Stimulated activated CD4-positive, alpha-beta T cell treated with anti-CD3 and anti-CD28 coated beads, Interleukin-15, amount 100 ng/mL, for 1 hour (primary cell): ENCODE measurements at places on chromosomes 11 and 22.

GRCh38 chr11:65779669-65779918 is 1.2 kb downstream of the AP5B1 start:
- DNase-seq: no peak

DNA sequence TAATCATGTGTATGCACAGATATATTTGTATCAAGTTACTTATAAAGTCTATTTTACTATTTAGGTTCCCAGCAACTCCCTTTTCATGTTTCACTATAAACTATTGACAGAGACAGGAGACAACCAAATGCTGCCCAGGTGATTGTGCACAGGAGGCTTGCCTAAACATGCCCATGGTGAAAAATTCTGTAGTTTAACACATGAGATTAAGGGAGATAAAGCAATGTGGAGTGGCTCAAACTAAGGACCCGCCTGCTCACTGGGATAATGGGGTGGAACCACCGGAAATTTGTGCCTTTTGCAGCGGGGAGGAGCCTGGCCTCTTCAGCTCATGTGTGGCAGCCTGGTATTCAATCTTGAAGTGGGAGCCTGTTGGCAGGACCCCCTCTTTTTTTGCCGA is 459.5 kb upstream of the CNTN5 start:
- no peak for DNase-seq

- no peak for DNase-seq
Measured at GRCh38 chr11:118047749-118048148, 29.1 kb upstream of the TMPRSS4 start.

DNA sequence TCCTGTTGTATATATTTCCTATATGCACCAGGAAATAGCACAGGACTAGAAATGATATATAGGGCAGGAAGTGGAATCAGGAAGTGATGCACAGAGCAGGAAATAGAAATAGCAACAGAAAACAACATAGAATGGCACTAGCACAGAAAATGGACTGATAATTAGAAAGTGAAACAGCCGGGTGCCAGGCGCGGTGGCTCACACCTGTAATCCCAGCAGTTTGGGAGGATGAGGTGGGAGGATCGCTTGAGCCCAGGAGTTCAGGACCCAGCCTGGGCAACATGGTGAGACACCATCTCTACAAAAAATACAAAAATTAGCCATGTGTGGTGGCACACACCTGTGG is 10.0 kb upstream of the RELT start:
- no peak for DNase-seq

GRCh38 chr11:115042002-115042401 is 363.7 kb downstream of the NXPE2 start:
- DNase-seq: no peak

GRCh38 chr11:60867871-60868681 is 734 bp downstream of the ZP1 start:
- no peak for DNase-seq

- DNase-seq: no peak
Measured at GRCh38 chr11:15525582-15525981, 410.9 kb downstream of the INSC start.

GRCh38 chr11:126423743-126424142 is 68.3 kb downstream of the ST3GAL4 start:
- no peak for DNase-seq

DNA sequence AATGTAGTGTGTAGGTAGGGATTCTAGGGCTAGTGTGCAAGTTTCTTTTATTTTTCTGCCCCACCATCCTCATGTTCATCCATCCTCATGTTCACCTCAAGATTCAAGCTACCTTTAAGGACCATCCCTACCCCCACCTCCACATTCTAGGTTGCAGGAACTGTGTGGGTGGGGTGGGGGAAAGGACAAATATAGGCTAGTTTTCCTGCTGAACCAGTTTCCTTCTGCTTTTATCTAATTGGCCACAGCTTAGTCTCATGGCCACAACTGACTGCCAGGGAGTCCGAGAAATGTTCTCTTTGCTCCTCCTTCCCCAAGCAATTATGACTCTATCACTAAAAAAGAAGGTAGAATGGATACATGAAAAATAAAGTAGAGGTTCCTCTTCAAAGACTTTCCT is 179.0 kb upstream of the LARGE1 start:
- no peak for DNase-seq

GRCh38 chr11:86116386-86116726 is 47.5 kb upstream of the PICALM start:
- no peak for DNase-seq

DNA sequence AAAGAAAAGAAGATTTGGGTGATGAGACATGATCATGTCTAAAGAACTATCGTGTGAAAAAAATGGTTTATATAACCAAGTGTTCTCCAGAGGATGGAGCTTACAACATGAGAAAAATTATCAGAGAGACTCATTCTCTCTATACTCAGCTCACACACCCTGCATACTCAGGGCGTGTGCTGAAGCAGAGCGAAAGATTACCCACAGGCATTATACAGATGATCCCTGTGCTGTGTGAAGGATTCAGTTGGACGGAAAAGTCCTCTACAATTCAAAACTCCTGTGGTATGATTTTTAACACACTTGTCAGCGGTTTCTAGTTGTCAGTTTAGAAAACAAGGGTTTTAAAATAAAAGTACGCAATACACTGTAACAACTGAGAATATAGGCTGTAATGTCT is 267.3 kb downstream of the DLG2 start:
- DNase-seq: no peak

DNA sequence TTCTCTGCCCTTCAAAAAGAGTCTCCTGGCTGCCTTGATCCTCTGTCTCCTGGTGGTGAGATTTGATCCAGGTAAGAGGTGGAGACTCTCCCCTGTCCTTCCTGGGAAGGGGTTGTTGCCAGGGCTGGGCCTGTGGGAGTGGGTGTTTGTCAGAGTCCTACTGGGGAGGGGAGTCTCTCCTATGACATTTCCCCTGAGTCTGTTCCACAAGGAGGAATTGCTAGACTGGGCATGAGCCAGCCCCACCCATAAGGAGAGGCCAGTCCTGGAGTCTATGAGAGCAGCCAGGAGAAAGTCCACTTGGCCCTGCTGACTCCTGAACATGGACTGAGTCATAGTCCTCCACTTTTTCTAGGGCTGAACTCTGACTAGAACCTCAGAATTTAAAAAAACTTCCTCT is 7.4 kb downstream of the PEX26 start:
- DNase-seq: no peak

GRCh38 chr11:70506658-70506970 is 108.3 kb downstream of the CTTN start:
- DNase-seq: no peak

GRCh38 chr11:133907216-133907615 is 49.6 kb downstream of the IGSF9B start:
- DNase-seq: no peak

DNA sequence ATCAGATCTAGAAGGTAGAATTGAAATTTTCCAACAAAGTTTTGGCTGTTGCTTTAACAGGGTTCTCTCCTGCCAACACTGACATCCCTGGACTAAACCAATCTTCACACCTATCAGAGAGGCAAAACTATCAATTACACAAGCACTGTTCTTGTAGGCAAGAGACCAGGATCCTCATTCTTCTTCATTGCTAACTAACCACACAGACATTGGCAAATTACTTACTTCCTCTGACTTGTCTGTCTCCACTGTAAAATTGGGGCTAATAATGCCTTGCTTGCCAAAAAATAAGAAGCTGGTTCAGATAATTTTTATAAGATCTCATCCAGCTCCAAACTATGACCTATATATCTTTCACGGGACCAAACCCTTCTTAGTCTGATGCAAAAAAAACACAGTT is 93.8 kb upstream of the DDI1 start:
- DNase-seq: no peak

DNA sequence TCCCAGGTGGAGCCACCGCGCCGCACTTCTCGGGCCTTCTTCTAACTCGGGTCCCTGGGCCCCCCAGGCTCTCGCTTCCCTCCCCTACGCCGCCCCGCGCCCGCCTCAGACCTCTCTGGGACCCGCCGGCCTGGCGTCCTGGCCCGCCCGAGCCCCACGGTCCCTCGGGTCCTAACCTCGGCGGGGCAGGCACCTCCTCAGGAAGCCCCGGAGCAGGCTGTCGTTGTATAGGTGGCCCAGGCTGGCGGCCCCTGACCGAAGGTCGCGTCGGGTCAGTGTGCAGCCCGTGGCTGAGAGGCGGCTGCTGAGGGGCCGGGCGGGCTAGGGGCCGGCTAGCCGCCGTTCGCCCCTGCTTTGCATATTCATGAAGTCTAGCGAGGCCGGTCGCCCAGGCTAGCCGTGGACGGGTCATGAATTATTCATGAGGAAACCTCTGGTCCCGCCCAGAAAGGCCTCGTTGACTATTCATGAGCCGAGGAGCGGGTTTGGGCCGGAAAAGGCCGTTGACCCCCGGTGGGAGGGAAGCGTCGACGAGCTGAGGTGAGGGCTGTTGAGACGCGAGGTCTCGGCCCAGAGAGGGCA is at the start of gene HORMAD2:
TSS of gene HORMAD2 (plus strand) at position 513 of the 582 bp plus-strand sequence. CDS start 13,489 bp downstream, outside the sequence.
- no peak for DNase-seq

- DNase-seq: no peak
Measured at GRCh38 chr22:50522208-50522805, 3.1 kb downstream of the SCO2 start.

DNA sequence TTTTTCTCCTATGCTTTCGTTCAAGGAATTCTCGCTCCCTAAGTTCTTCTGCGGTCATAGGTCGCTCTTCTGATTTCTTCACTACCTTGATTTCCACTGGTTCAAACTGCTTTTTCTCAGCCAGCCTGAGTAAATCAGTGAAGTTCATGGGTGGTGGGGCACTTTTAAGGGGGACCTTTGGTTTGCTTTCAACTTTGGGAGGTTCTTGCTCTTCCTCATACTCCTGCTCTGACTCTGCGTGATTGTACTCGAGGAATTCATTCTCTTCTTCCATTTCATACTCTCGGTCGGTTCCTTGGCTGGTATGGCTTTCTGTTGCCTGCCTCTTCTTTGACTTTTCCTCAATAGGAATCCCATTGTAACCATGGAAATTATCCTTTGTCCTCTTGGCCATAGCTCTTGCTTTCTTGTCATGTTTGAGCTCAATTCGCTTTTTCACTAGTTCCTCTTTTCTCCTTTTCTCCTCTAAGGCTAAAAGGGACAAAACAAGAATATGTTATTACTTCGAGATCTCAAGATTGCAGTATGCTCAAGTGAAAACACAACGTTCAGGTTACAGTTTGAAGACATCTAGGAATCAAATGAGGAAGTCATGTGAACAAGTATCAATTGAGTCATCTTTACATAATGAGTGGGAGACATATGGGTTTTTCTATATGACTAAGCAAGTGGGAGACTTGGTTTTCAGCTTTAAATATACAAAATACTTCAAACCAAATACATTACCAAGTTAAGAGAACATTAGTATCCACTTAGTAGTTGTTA is 16.2 kb downstream of the MISFA start:
- no peak for DNase-seq

GRCh38 chr11:100203789-100204188 is 483.3 kb upstream of the ARHGAP42 start:
- no peak for DNase-seq

DNA sequence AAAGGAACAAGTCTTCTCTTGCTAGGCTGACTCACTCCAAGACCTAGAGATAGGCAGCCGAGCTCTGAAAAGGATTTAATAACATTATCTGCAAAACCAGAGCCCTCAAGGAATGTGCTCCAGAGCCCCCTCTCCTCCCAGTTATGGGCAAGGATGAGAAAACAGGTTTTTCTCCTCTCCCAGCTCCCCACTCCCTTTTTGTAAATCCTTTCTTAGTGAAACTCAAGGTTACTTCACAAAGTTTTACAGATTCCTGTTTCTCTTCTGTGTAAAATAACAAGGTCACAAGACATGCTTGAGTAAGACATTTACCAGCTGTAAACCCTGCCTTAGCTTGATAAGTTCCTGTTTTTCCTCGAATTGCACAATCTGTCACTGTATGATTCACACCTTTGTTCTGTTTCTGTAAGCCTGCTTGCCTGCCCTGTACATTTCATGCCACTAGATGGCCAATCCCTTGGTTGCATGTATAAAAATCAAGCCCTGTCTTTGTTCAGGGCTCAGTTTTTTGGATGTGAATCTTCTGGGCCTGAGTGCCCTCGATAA is 489.4 kb downstream of the KCNA4 start:
- DNase-seq: no peak

- DNase-seq: no peak
Measured at GRCh38 chr11:121965330-121965729, 150.7 kb downstream of the BLID start.

DNA sequence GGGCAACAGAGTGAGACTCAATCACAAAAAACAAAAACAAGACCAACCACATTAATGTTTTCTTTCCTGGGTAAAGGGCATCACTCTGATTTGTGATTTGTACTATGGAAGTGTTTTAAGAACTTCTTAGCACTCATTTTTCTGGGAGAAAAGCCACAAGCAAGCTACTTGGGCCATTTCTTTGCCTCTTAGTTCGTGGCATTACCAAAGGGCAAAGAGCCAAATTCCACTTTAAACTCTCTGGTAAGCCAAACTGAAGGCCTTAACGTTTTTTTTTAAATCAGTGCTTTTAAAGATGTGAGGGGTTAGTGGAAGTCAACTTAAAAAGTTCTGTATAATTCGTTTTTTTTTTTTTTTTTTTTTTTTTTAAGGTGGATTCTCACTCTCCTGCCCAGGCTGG is 36.9 kb downstream of the CAT start:
- no peak for DNase-seq

GRCh38 chr11:32792948-32793475 is 1.4 kb downstream of the CCDC73 start:
- DNase-seq: peak; percentile 43

DNA sequence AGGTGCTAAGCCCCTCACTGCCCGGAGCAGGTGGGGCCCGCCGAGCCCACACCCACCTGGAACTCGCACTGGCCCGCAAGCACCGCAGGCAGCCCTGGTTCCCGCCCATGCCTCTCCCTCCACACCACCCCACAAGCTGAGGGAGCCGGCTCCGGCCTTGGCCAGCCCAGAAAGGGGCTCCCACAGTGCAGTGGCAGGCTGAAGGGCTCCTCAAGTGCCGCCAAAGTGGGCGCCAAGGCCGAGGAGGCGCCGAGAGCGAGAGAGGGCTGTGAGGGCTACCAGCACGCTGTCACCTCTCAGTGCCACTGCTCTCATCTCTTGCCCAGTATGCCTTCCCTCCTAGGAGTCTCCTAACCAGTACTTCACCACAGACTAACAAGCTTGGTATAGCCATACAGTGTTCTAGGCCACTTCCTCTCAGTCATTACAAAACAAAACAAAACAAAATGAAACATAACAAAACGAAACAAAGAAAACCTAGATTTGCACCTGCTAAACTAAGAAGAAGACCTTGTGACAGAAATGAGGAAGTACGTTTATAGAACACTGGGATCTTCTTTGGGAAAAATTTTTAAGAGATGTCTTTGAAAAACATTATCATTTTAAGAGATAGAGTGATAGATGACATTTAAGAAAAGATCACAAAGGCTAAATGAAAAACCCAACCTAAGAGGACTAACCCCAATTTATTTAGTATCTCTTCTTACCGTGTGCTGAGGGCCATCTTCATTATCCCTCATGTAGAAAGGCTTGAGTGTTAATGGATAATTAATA is 47.7 kb upstream of the GAB2 start:
- no peak for DNase-seq

DNA sequence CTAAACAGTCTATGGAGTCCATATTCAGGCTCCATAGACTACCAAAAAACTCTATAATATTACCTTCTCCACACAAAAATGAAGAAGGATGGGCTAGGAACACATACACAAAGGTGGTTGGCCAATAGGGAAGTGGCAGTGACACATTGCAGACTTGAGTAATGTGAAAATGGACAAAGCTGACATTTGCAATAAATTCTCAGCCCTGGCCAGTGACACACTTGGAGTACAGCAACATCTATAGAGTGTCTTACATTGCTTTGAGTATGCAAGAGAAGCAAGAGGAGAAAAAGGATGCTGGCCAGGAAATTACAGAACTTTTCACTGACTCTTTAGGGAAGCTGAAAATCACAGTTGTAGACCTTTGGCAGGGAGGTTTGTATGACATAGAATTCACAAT is 7.3 kb upstream of the OR52W1 start:
- DNase-seq: no peak

- no peak for DNase-seq
Measured at GRCh38 chr11:35163702-35164496, 24.9 kb downstream of the CD44 start.
